Activated effector memory CD4-positive, alpha-beta T cell treated with Interleukin-2 at 50 U/mL for 16 hours (primary cell): ENCODE measurements at places on chromosomes 12 and 14.

GRCh38 chr14:95039259-95039992 lies 117.9 kb downstream of the DICER1 start:
- DNase-seq: no peak

DNA sequence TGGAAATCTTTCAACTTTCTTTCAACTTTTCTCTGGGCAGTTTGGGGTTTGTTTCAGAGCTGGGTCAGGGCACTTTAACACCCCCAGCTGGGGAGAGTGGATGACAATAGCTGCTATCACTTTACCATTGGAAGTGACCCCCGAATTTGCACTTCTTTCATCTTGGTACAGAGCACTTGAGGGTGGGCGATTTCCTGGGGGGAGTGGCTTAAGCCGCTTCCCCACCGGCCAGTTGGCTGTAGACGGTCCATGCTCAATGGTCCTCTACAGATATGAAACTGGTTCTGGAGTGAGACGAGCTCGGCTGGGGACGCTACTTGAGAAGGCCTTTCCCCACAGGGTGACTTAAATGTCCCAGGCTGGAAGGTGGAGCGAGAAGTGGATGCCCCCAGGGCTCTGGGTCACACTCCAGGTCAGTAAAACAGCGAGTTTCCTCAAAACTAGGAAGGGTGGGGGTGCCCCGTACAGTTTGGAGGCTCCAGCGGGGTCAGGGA lies at the start of gene VRTN:
Gene VRTN, plus strand, starts transcription at position 231 of the 494 bp plus-strand sequence. CDS start 8,313 bp downstream, outside the sequence.
- no peak for DNase-seq

- DNase-seq: no peak
Measured at GRCh38 chr12:127542931-127543330, 724.0 kb upstream of the TMEM132C start.

- no peak for DNase-seq
Measured at GRCh38 chr12:124677552-124678356, 110.3 kb upstream of the NCOR2 start.

DNA sequence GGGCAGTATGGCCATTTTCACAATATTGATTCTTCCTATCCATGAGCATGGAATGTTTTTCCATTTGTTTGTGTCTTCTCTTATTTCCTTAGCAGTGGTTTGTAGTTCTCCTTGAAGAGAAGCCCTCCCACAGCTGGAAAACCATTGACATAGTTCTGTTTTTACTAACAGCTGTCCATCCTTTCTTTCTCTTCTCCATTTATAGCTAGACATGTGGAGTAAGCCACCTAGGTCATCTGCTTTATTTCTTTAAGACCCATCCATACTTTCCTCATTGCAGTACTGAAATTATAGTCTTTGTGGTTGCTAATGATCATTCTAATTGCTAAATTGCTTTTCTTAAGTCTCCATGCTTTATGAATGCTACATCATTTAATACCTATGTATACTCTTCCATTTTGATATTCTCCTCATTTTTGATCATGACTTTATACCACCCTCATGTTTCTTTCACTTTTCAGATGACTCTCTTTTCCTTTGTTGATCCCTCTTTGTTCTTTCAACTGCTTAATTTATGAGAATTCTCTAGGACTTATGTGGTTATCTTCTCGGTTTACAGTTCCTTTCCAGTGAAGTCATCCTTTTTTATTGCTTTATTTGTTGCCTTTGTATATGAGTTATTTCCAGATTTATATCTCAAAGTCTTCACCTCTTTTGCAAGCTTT lies 114.2 kb downstream of the PCNX1 start:
- no peak for DNase-seq

GRCh38 chr12:23375621-23376020 lies 573.8 kb downstream of the SOX5 start:
- DNase-seq: no peak

DNA sequence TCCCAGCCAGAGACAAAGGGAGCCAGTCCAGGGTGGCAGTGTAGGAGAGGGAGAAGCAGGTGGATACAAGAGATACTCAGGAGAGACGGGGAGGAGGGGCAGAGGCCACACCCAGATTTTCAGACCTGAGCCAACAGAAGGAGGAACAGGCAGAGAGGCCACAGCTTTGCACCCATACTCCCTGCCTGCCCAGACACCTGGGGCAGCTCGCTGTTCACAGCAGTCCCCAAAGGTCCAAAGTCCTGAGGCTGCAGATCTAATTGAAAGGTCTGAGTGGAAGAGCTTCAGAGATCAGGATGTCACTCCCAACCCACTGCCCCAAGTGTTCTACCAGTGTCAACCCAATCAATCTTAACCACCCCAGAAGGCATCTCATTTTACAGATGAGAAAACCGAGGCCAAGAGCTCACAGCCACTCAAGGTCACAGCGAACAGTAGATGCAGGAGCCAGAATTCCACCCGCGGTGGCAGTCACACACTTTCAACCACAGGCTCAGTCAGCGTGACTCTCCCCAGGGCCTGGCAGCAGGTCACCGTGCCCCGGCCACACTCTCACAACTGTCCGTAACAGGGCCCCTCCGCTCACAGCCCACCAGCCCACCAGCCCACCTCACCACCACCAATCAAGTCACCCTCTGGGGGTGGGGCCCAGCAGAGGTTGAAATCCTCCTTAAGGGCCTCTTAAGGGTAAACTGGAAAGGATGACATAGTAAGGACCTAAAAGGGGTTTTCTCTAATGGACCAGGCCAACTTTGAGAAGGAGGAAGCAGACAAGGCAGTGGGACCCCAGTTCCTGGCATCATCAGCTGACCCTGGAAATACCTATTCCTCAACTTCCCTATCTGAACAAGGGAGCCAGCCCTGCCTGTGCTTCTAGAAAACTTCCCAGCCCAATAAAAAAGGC lies 33.3 kb downstream of the ACTN1 start:
- no peak for DNase-seq

DNA sequence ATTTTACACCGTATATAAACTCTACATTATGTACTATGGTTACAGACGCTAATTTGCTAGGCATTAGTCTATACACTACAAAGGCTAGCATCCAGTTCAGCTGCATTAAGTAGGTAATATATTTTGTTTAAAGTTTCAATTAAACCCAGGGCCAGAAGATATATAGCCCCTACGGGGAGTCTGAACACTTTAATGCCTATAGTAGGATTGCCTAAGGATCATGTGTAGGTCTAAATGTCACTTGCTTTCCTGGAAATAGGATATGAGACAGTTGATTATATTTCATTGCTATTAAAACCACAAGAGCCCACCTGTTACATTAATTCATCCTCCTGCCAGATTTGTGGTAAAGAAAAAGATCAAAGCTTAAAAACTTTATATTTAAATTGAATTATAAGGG lies 286.9 kb downstream of the TMTC2 start:
- no peak for DNase-seq
